ENCODE measurements at places on chromosomes 16 and 17.

- no peak for DNase-seq
Observed at GRCh38 chr16:88939972-88940861, 36.8 kb downstream of the CBFA2T3 start.

- peak; percentile 94 for DNase-seq
Observed at GRCh38 chr17:50532452-50533024, at the start of gene EPN3. TSS of gene EPN3 (plus strand) at chr17:50532735. CDS start at chr17:50536557, 3,822 bp downstream.

- DNase-seq = no peak
Observed at GRCh38 chr16:72481419-72481818, 309.5 kb upstream of the PMFBP1 start.

- no peak for DNase-seq
Observed at GRCh38 chr16:67445126-67445426, 14.2 kb downstream of the HSD11B2 start.

GRCh38 chr17:45230410-45230786 lies 8.7 kb downstream of the FMNL1 start:
- DNase-seq = peak; percentile 73

- DNase-seq = no peak
Observed at GRCh38 chr17:56011406-56012131, 141.7 kb upstream of the ANKFN1 start.

- DNase-seq = no peak
Observed at GRCh38 chr17:55303701-55304145, 39.0 kb downstream of the HLF start.

DNA sequence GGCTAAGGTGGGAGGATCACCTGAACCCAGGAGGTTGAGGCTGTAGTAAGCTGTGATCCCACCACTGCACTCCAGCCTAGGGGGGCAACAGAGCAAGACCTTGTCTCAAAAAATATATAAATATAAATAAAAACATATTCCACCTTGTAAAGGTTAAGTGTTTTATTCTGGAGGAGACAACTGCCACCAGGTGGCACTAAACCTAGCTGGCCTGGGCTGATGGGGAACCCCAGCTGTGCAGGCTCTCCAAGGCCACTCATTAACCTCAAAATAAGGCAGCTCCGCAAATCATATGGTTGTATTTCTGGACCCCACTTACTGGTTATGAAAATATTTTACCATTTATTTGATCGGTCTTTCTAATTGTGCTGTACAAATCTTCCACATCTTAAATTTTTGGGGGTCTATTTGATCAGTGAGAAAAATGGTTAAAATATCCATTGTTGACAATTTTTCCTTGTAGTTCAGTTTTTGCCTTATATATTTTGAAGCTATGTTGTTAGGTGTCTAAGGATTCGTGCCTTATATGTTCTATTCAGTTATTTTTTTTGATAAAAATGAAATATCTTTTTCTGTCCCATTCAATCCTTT lies 8.5 kb upstream of the ICAM2 start:
- peak; percentile 69 for DNase-seq

Data from osteoblast (primary cell).